SK-N-SH (cell line): ENCODE measurements at places on chromosomes 2 and 18.

GRCh38 chr18:3508576-3509549, 58.9 kb downstream of the TGIF1 start:
- no peak for DNase-seq

- no peak for DNase-seq
These were observed 188.8 kb downstream of the CAMKMT start for GRCh38 chr2:44550561-44550960.

DNA sequence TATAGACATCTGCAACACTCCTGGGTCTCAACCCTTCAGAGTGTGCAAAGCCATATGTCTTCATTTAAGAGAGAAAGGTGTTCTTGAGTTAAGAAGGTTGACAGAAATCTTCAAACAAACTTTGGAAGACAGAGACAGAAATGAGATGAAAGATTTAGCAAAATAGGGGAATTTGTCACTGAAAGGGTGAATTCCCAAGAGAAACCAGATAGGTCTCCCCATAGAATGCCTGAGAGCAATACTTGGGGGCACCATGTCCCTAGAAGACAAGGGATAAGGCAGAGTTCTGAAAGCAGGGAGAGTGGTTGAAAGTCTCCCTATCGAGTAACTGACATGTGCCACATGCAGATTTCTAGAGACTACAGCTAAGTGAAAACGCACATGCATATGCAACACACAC, 50.0 kb downstream of the AP1S3 start:
- no peak for DNase-seq

DNA sequence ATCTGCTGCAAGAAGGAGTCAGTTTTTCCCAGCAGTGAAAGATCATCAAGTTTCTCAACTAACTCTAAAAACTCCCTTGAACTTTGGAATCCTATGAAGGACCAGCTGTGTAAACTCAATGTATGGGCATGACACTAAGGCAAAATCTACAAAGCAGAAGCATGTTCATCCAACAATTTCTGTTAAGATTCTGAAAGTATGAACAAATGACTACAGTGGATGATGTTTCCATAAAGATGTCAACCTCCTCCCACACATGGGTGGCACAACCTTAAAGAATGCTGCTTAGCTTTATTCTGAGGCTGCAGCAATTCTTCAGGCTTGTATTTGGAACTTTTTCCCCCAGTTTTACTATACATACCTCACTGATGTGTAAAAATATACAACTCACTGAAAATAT, 47.2 kb downstream of the WDR33 start:
- no peak for DNase-seq

- DNase-seq = no peak
These were observed 84.6 kb downstream of the FAM210A start for GRCh38 chr18:13641551-13642439.

DNA sequence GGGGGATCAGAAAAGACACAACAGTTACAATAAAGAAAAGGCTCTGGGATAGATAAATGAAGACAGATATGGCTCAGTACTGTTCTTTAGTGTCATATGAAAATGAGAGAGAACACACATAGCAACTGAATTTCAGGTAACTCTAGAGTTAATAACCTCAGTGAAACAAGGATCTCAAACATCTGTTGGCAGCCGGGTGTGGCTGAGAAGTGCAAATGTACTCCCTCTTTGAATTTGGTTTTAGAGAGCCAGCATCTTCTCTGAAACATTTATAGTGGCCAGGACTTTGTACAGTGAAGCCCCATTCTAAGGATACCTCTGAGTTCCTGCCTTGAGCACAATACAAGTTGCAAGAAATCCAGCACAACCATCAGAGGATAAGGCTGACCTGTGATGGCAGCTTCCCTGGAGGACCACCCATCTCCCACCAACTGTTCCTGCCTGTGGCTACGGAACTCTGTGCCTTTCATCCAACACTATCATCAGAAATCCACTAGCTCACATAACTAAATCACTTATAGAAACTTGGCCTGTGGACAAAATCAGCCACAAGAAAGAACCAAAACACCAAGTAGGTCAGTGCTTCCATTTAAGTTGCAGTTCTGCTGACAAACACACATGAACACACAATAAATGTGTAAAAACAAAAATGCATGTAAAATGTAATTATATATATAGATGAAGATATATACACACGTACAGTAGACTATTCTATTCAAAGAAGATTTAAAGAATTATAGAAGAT, 37.3 kb upstream of the PEX13 start:
- no peak for DNase-seq

GRCh38 chr2:101080211-101081068, 70.7 kb downstream of the TBC1D8 start:
- no peak for DNase-seq

DNA sequence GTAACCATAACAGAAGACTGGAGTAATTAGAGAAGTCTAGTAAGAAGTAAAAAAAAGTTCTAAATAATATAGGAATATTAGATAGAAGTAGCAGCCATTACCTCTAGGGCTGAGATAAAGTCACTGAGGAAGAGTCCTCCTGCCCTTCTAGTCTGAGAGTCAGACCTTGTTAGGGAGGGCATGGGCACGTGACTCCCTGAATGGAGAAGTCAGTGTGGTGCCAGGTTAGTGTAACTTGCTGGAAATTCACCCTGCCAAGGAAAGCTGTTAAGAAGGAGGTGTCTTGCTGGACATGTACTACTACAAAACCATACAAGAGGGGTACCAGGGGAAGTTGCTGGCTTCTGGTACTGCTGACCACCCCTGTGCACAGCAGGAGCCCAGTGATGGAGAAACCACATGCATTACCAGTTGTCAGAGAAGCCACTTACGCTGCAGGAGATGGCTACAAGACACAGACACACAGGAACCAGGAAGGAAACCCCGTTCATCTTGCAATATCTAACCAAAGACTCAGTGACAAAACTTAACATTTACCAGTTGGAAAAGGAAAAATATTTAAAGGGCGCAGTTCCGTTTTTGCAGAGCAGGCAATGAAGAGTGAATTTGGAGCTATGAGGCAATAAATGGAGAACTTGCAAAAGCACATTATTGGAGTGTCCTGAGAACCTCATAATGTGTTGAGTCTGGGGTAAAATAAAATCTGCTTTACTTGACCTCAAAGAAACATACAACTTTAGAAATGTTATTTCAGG, 77.2 kb upstream of the TLK1 start:
- no peak for DNase-seq

GRCh38 chr2:193187816-193188215, 993.1 kb upstream of the TMEFF2 start:
- no peak for DNase-seq

DNA sequence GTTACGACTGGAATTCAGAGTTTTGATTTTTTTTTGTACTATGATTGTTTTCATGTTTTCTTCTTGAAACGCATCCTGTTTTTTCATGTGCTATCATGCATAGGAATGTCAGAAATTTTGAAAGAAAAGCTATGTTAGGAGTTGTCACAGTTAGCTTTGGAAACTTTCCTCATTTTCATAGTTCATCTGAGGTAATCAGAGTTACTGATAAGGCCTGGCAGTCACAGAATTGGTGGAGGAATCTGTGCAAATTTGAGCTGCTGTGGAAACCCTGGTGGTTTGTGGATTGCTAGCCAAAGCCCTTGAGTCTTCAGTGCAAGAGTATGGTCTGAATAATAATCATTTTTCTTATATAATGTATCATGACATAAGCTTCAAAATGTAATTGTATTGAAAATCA, 401.0 kb downstream of the CNTNAP5 start:
- DNase-seq = no peak

- no peak for DNase-seq
These were observed 54.0 kb upstream of the GPR45 start for GRCh38 chr2:105187531-105187930.

DNA sequence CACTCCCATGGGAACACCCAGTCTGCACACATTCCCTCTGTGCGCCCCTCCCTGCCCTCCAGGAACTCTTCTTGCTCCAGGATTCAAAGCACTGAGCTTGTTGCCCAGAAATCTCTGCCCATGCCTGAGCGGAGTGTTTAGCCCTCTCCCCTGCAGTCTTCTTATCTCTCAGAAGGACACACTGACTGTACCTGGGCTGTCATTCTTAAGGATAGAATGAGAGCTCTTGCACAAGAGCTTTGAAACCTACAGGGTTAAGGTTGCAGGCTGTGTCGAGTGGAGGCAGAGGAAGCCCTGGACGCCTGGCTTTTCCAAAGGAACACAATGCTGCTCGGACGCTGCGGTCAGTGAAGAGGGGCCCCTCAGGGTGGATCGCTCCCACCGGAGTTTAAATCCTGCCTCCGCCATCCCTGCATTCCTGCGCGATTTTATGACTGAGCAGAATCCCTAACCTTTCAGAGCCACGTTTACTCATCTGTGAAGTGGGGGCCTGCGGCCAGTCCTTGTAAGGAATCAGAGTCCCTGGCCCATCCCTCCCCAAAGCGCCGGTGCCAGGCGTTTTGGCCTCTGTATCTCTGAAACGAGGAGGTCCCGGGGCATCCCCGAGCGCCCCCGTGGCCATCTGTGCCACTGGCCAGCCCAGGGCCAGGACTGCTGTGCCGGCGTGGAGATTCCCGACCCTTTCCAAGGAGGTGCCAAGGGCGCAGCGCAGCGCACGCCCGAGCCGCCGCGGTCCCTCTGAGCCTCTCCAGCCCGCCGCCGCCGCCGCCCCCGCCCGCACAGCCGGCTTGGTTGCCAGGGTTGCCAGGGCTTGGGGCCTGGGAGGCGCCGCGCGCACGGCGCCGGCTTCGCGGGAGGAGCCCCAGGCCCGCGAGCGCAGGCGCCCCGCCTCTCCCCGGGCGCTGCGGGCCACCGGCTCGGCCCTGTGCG, 58.9 kb downstream of the FAM168B start:
- DNase-seq = peak; percentile 89

DNA sequence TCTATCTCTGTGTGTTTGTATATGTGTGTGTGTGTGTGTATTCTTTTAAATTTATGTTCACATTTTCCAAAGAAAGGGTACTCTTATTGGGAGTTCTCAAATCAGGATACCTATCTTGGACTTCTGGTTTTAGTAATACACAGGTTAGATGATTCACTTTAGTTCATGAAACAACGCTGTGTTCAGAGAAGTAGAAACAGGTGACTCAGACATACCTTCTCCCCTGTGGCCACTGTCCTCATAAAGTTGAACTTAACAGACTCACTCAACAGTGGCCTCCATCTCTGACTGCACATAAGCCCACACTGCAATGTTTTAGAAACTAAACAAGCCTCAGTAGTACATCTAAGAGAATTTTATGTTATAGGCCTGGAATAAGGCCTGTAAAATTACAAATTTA, 566.6 kb upstream of the VRK2 start:
- no peak for DNase-seq

- DNase-seq = peak; percentile 97
These were observed at the start of gene SH2D6 for GRCh38 chr2:85418132-85419008. Gene SH2D6, plus strand, starts transcription at chr2:85418714. Its CDS starts 10,752 bp downstream, at chr2:85429466.

GRCh38 chr2:121490584-121491133, 40.0 kb upstream of the RNU4ATAC start:
- DNase-seq = no peak

DNA sequence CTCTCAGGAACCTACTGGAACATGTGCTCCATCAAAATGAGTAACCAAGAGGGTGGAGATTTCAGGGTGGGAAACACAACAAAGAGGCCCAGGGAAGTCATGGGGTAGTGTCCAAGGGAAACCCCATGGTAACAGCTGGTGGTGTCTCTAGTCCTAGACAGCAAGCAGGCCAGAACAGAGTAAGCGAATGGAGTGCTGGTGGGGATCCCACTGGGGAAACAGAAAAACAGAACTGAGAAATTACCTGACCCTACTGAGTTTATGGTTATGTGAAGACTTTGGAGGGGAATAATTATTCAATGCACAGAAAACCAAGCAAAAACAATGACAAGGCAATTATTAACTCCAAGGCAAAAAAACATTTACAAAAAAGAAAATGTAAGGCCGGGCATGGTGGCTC, 16.9 kb downstream of the ERCC3 start:
- DNase-seq = no peak

DNA sequence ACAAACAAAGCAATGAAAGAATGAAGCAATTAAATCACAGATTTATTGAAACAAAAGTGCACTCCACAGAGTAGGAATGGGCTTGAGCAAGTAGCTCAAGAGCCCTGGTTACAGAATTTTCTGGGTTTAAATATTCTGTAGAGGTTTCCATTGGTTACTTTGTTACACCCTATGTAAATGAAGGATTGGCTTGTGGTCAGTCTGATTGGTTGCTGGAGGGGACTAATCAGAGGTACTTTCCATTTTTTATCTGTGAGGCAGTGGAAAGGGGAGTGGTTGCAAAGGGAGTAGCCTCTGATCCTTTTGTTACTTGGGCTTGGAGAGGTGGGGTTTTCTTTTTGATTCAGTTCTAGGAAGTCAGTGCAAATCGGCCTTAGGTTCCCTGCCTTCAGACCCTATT, 253.3 kb downstream of the ARL6IP6 start:
- no peak for DNase-seq

GRCh38 chr2:222545823-222546795, 109.8 kb downstream of the FARSB start:
- DNase-seq = no peak

DNA sequence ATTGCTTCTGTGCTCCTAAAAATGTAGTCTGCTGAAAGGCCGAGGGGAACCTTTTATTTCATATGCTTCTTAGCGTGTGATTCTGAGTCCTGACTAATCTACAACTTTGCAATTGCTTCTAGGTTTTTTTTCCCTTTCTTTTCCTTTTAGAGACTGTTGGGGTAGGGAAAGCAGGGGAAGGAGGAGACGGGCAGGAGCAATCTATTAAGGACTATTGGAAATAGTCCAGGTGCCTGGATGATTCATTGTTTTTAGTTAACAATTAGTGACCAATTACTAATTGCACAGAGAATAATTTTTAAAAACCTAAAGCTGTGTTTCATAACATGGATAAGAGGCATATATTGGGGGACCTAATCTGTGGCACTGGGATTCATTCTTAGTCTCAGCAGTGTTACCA, 49.4 kb upstream of the STON1 start:
- DNase-seq = no peak

DNA sequence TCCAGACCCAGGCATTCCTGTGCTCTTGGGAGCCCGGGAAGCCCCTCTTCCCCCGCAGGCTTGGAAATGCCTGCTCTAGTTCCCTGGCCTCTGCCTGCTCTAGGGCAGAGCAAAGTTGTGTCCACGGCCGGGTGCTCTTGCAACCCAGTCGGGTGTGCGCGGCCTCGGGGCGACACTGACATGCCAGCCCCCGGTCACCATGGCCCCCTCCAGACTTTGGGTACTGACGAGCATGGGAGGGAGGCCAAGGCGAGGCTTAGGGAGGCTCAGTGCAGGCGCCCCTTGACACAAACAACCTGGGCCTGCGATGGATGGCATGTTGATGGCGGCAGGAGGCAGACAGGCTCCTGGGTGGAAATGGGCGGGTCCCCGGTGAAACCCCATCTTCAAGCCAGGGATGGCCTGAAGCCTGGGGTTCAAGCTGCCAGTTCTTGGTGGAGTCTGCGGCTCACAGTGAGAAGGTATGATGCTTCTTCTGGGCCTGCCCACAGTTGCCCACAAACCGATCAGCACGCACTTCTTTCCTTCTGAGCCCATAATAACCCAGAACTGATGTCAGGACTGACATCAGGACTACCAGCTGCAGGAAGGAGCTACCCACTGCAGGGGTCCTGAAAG, 689.9 kb downstream of the DSC3 start:
- no peak for DNase-seq

DNA sequence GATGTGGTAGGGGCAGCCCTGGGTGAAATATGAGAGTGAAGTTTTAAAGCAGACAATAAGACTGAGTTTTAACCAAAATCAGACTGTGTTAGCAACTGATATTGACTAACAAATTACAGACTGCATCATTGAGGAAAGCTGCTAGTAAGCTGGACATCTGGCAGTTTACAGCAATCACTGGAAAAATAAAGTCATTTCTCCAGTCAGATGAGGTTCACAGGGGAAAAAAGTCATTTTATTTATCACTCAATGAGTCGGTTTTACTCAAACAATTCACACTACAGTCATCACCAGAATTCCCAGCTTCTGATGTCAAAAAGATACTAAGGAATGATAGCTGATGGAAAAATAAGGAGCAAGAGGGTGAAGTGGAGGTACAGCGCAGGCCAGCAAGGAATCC, 10.5 kb upstream of the TMEM177 start:
- no peak for DNase-seq
